Common myeloid progenitor, CD34-positive (primary cell): ENCODE measurements at places on chromosomes 5 and 9.

DNA sequence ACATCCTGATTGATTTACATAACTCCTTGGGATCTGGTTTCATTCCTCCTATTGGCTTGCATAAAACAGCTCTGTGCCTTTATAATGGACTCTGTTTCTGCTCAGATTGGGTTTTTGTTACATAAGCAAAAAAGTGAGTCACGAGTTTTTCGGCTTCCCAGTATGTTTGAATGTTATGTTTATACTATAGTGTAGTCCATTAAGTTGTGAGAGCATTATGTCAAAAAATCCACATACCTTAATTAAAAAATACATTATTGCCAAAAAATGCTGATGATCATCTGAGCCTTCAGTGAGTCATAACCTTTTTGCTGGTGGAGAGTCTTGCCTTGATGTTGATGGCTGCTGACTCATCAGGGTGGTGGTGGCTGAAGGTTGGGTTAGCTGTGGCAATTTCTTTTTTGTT, 144.6 kb downstream of the CCDC171 start:
- DNase-seq, result no peak

DNA sequence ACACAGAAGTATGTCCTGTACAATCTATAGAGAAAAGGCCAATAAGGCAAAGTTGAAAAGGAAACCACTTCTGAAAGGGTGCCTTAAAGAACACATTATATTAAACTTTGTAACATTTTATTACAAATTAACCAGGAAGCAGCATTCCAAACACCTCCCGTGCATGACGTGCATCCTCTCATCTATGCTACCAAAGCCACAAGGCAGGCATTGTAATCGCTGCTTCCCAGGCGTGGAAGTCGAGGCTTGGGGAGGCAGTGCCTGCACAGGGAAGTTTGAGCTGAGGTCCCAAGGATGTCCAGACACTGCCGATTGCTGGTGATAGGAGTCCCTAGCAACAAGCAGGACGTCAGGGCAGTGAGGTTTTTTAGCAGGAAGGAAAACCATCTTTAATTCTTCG, 44.3 kb upstream of the BARHL1 start:
- DNase-seq, result no peak

- no peak for DNase-seq
Observed at GRCh38 chr5:1155191-1156032, 43.5 kb upstream of the SLC12A7 start.

GRCh38 chr5:117204926-117205869, 630.6 kb upstream of the SEMA6A start:
- DNase-seq, result no peak

GRCh38 chr9:27701587-27701986, 128.3 kb upstream of the C9orf72 start:
- peak; percentile 65 for DNase-seq

- DNase-seq, result no peak
Observed at GRCh38 chr5:126982926-126983873, 47.2 kb downstream of the MARCHF3 start.

- no peak for DNase-seq
Observed at GRCh38 chr9:115210699-115211098, 92.7 kb upstream of the TNC start.

DNA sequence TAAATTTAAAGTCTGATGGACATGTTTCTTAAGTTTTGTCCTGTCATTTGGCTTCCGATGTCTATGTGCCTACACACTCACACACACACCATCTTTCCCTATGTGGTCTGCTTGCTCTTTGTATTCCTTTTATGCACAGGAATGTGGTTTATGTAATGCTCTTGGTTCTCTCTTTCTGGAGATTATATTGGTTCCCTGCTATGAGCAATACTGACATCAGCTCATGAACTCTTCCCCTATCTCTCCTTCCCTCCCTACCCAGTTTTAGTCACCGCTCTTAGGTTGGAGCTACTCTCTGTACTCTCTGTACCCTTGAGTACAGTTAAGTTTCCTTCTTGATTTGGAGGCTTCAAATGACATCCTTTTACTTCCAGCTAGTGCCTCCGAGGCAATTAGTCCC, 77.9 kb upstream of the MVB12B start:
- DNase-seq, result no peak

- peak; percentile 48 for DNase-seq
Observed at GRCh38 chr9:116156621-116157314, 3.2 kb downstream of the PAPPA start.

DNA sequence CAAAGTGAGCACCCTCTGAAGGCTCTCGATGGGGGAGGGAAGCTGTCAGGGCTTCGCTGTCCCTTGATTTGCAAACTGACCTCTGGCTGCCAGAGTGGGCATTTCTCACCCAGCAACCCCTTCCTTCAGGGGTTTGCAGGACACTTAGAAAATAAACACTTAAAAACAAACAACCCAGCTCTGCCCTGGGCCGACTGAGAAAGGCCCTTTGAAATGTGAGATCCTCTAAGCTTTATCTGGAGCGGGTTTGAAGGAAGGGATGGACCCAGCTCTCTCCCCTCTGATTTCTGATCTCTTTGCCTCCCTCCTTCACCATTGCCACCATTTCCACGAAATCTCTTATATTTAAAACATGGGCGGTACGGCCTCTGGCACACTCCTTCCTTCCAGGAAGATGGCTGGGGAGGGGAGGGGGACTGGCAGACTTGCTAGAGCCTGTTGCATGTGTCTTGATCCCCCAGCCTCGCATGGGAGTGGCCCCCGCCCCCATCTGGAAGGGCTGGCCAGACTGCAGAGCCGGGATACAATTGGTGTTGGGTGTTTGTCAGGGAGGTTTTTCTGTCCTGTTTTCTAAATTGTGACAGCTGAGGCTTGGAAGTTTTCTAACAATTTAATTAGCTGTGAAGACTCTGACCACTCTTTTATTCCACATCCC, 20.2 kb downstream of the OLFM1 start:
- no peak for DNase-seq

DNA sequence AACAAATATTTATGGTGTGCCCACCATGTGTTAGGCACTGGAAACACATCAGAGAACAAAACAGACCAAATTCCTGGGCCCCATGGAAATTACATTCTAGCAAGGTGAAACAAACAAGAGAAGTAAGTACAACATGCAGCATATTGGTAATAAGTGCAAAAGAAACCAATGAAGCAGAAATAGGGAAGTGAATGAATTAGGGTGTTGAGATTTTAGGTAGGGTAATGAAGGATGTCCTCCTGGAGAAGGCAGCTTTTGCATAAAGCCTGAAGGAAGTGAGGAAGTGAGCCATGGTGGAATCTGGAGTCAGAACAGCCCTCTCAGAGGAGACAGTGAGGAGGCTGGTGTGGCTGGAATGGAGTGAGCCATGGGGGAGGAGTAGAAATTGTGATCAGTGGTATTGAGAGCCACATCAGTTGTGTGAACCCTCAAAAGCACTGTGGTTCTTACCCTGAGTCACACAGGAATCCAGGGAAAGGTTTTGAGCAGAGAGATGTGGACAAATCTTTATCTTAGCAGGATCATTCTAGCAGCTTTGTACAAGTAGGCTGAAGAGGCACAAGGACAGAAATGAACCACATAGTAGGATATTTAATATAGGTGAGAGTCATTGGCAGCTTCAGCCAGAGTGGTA, 52.7 kb upstream of the ARL15 start:
- DNase-seq, result no peak

DNA sequence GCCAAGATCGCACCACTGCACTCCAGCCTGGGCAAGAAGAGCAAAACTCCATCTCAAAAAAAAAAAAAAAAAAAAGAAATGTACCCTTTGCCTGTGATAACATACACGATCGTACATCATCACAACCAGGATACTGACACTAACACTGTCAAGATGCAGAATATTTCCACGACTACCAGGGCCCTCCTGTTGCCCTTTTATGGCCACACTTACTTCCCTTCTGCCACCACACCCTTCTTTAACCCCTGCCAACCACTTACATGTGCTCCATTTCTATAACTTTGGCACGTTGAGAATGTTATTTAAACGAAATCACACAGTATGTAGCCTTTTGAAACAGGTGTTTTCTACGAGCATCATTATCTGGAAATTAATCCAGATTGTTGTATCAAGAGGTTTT, 69.0 kb upstream of the OTULINL start:
- DNase-seq, result no peak

- peak; percentile 96 for DNase-seq
Observed at GRCh38 chr9:87503927-87504326, 6.3 kb downstream of the DAPK1 start.
